ENCODE measurements at places on chromosomes 2 and 18. TPM values are rescaled to one million over a fixed set of nuclear protein-coding genes. Genes with fewer than 3 reads are reported as not detected.

DNA sequence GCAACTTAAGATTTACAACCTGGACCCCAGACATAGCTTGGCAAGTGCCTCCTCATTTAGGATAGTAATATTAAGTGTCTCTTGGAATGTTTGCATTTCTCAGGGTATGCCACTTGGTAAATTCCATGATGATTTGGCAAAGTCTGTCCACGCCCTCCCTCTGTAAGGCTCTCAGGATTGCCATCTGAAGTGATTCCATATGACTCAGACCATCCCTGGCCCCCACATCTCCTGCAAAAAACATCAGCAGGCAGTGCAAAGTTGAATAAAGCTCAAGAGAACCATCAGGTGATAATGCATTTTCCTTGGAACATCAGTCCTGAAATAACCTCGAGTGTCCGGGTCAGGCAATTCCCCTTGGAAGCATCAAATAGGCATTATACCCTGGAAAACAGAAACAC is 27.1 kb upstream of the PIEZO2 start:
- H3K4me1 ChIP-seq = peaks cover 10% of the 10 kb centered on the region
- DNase-seq = peak; percentile 92
- H3K4me3 ChIP-seq = no peak overlapping the region
- H3K27ac ChIP-seq = peak overlapping the region; percentile 87

DNA sequence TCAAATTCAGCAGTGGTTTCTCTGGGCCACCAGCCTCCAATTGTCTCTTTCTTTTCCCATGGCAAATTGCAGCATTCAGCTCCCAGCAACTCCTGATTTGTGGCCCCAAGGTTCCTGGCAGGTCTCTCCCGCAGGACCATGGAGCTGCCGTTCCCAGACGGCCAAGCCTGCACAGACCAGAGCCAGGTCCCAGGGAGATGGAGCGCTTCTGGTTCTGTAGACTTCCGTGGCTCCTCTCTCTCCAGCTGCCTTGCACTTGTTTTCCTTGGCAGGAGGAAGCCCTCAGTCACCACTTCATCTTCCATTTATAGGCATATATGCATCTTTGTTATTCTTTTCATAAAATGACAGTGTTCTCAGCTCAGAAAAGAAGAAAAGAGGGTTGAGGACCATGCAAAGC is 21.7 kb downstream of the TNP1 start:
- no peaks in the 10 kb centered on the region for H3K27me3 ChIP-seq
- no peak overlapping the region for H3K27ac ChIP-seq

GRCh38 chr2:234472155-234472554 is 24.7 kb downstream of the ARL4C start:
- H3K4me3 ChIP-seq = no peak overlapping the region
- H3K27me3 ChIP-seq = peaks cover 2% of the 10 kb centered on the region
- no peak overlapping the region for H3K27ac ChIP-seq
- H3K4me1 ChIP-seq = no peaks in the 10 kb centered on the region
- H3K36me3 ChIP-seq = no peaks in the 10 kb centered on the region
- no peak for DNase-seq

GRCh38 chr2:211762479-211762878 is 776.1 kb downstream of the ERBB4 start:
- no peaks in the 10 kb centered on the region for H3K27me3 ChIP-seq
- H3K4me1 ChIP-seq = no peaks in the 10 kb centered on the region

DNA sequence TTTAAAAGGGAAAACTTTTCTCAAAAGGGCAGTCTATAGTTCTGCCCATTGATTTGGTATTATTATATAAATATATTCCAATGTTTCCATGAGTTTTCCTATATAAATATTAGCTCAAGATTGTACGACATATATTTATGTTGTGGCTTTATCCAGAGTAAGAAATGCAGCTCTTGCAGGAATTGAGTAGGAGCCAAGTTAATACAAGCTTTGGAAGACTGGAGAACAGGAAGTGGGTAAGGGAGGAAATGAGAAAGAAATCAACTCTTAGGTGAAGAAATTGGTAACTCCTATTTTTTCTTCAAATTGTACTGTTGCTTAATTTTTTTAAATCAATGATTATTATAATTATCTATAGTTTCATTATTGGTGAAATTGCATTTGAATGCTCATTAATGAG is 105.4 kb upstream of the FAM117B start:
- no peaks in the 10 kb centered on the region for H3K4me1 ChIP-seq
- peaks cover 12% of the 10 kb centered on the region for H3K36me3 ChIP-seq
- DNase-seq = peak; percentile 40
- no peak overlapping the region for H3K27ac ChIP-seq
- no peaks in the 10 kb centered on the region for H3K27me3 ChIP-seq

DNA sequence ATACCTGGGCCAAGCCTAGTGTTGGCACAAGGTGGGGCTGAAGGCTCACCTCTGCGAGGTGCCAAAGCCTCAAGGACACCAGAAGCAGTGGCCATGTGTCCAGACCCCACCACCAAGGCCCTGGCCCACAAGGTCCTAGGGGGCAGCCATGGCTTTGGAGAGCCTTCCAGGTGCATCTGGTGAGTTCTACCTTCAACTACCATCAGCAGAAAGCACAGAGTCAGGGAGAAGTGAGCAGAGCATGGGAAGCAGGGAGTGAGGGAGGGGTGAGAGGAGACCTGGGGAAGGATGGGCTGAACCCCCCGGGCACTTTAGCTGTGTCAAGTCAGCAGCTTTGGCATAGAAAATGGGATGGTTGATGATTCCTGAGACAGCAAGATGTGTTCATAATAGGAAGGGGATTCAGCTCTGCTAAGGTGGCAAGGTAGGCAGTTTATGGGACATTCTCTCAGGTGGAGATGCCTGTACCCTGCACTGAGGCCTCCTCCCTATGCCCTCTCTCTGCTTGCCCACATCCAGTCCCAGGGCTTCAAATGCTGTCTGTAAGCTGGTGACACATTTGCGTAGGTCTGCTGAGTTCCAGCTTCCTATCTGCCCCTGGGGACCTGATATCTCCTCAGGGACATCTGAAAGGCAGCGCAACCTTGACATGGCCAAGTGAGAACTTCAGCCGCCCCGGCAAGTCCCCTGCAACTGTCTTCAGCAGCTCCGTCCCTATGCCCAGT is 83.4 kb upstream of the RGPD5 start:
- H3K36me3 ChIP-seq = no peaks in the 10 kb centered on the region
- DNase-seq = no peak
- H3K27ac ChIP-seq = no peak overlapping the region
- H3K4me1 ChIP-seq = no peaks in the 10 kb centered on the region

DNA sequence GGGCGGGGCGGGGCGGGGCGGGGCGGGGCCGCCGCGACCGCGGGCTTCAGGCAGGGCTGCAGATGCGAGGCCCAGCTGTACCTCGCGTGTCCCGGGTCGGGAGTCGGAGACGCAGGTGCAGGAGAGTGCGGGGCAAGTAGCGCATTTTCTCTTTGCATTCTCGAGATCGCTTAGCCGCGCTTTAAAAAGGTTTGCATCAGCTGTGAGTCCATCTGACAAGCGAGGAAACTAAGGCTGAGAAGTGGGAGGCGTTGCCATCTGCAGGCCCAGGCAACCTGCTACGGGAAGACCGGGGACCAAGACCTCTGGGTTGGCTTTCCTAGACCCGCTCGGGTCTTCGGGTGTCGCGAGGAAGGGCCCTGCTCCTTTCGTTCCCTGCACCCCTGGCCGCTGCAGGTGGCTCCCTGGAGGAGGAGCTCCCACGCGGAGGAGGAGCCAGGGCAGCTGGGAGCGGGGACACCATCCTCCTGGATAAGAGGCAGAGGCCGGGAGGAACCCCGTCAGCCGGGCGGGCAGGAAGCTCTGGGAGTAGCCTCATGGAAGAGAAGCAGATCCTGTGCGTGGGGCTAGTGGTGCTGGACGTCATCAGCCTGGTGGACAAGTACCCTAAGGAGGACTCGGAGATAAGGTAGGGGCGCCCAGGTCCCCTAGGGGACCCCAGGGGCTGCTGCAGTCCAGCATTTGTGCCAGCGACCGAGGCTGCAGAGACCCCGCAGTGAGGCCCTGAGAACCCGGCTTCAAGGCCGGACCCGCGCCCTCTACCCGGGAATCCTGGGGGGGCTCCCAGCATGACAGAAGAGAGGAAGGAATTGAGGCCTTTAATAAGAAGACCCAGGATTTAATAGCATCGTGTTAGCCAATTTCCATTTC is at the start of gene KHK:
TSS of gene KHK (plus strand) at position 49 of the 870 bp plus-strand sequence. CDS start at position 537, 488 bp downstream.
- peaks cover 11% of the 10 kb centered on the region for H3K36me3 ChIP-seq
- peak within 1 kb of the TSS; percentile 71 for H3K27ac ChIP-seq
- H3K4me1 ChIP-seq = peaks cover 48% of the 10 kb centered on the region
- no peak for DNase-seq

DNA sequence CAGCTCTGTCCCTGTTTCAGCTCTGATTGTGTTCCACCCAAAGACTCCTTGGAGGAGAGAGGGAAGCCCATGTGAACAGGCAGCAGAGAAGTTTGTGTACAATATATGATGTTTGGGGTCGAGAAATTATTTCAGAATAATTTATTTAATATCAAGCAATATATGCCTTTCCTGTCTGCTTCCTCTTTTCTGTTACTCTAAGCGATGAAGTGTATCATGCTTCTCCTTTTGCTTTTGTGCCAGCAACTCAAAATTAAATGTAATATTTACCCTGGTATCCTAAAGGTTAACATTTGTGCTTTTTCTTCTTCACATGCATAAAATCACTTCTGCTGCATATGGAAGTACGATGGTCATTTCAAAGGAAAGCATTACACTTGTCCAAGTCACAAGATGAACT is 2.4 kb upstream of the NTSR2 start:
- H3K36me3 ChIP-seq = no peaks in the 10 kb centered on the region
- H3K4me3 ChIP-seq = no peak overlapping the region
- no peak overlapping the region for H3K27ac ChIP-seq
- H3K4me1 ChIP-seq = peaks cover 4% of the 10 kb centered on the region
- peaks cover 48% of the 10 kb centered on the region for H3K27me3 ChIP-seq

- H3K27ac ChIP-seq = no peak overlapping the region
- no peaks in the 10 kb centered on the region for H3K36me3 ChIP-seq
- no peaks in the 10 kb centered on the region for H3K4me1 ChIP-seq
- DNase-seq = no peak
- H3K27me3 ChIP-seq = no peaks in the 10 kb centered on the region
- no peak overlapping the region for H3K4me3 ChIP-seq
Observed at GRCh38 chr2:124402274-124402673, 377.2 kb downstream of the CNTNAP5 start.

GRCh38 chr2:54416938-54417337 is 39.2 kb upstream of the SPTBN1 start:
- H3K4me3 ChIP-seq = no peak overlapping the region
- DNase-seq = no peak
- no peaks in the 10 kb centered on the region for H3K36me3 ChIP-seq
- no peaks in the 10 kb centered on the region for H3K27me3 ChIP-seq
- H3K27ac ChIP-seq = peak overlapping the region; percentile 70
- H3K4me1 ChIP-seq = peaks cover 4% of the 10 kb centered on the region

DNA sequence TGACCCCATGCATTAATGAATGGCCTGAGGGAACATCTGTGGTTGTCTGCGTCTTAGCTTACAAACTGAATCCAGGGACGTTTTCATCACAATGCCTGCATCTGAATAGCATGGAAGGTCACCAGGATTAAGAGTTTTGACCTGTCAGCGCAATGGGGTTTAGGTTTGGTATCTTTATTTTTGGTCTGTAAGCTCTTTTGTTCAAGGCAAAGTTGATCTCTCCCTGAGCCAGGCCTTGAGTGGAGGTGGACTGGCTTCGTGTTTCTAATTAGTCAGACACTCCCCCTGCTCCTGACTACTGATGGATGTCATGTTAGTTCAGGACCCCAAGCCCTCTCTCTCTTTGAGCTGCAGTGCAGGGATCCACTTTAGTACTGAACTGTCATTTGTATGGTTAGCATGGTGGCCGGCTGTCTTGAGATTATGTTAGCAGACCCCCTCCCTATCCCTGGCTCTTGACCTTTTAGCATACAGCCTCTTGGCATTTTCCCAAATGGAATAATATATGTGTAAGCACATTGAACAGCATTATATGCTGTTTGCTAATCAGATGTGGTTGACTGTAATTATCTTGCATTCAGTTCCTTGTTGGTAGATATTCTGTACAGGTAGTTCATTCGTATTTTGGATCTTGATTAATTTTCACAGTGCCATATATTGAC is 59.2 kb downstream of the LYPD6 start:
- no peak overlapping the region for H3K4me3 ChIP-seq
- no peaks in the 10 kb centered on the region for H3K36me3 ChIP-seq
- H3K4me1 ChIP-seq = no peaks in the 10 kb centered on the region
- no peak for DNase-seq
- no peaks in the 10 kb centered on the region for H3K27me3 ChIP-seq

DNA sequence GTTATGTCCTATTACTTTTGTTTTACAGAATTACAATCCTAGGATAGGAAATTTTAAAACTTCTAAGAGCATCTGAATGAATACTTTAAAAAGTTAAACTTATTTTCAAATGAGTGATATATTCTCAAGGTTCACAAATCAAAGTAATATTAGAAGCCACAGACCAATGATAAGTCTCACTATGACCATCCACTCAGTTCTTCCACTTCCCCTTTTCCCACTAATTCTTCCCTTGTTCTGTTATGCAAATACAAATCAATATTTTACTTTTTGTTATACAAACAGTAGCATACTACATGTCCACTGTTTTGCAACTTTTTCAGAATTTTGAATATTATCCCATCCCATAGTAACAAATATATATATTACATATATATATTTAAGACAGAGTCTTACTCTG is 20.2 kb downstream of the USP37 start:
- H3K4me1 ChIP-seq = no peaks in the 10 kb centered on the region
- H3K4me3 ChIP-seq = no peak overlapping the region

GRCh38 chr2:172135446-172135845 is 32.7 kb upstream of the DLX2 start:
- no peaks in the 10 kb centered on the region for H3K36me3 ChIP-seq
- H3K4me1 ChIP-seq = no peaks in the 10 kb centered on the region
- H3K27ac ChIP-seq = no peak overlapping the region

The SYT4 gene
- 0.24 TPM for polyA plus RNA-seq

The SP5 gene
- 8.7 TPM for polyA plus RNA-seq
